ENCODE measurements at places on chromosomes 11 and 22.

DNA sequence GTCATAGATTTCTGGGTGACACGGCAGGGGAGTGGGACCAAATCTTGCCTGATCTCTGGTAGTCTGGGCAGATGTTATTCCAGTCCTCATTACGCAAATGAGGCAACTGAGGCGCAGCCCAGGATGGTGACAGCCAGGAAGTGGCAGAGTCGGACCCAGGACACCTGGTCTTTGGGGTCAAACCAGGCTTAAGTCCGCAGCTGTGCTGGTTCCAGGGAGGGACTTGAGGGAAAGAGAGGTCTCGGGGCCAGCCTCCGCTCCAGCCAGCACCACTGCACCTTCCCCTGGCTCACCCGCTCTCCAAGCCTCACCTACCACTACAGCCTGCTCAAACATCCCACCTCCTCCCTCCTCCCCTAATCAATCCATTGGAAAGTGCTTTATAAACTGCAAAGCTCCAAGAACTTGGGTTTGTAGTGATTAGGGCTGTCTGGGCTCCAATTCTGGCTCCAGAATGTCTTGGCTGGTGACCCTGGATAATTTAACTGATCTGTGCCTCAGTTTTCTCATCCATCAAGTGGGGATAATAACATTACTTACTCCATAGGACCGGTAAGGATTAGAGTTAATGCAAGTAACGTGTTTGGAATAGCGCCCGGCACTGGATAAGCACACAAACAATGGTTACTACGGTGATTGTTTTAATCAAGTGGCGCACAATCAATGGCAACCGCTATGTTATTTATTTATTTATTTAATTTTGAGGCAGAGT, 526 bp upstream of the PNPLA5 start:
- no peak overlapping the region for H3K4me3 ChIP-seq
- no peak overlapping the region for H3K27ac ChIP-seq
- H3K27me3 ChIP-seq, result no peaks in the 10 kb centered on the region
- no peaks in the 10 kb centered on the region for H3K4me1 ChIP-seq

GRCh38 chr11:120747850-120748814, 236.6 kb downstream of the GRIK4 start:
- no peak overlapping the region for H3K27ac ChIP-seq
- H3K4me3 ChIP-seq, result no peak overlapping the region
- no peak for DNase-seq

GRCh38 chr11:124798991-124799347, 1.2 kb downstream of the MSANTD2 start:
- H3K36me3 ChIP-seq, result no peaks in the 10 kb centered on the region
- no peak overlapping the region for H3K27ac ChIP-seq
- peaks cover 4% of the 10 kb centered on the region for H3K4me1 ChIP-seq
- H3K27me3 ChIP-seq, result no peaks in the 10 kb centered on the region
- H3K4me3 ChIP-seq, result peak overlapping the region; percentile 98

DNA sequence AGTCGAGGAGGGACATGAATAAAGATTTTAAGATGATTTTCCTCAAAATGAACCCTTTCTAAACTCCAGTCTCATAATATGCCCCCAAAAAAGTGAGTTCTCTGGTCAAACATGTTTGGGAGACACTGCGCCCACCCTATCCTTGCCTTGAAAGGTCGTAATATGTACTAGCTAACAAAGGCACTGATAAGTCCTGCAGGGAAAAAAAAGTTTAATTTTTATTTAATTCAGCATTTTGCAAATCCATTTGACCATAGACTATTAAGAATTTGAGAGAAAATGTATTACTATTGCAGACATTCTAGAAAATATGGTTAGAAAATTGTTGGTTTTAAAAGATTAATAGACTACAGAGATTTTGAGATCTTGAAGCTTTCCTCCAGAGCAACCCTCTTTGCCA, 120.6 kb upstream of the ASPHD2 start:
- no peak overlapping the region for H3K27ac ChIP-seq
- H3K36me3 ChIP-seq, result no peaks in the 10 kb centered on the region
- H3K4me3 ChIP-seq, result no peak overlapping the region
- no peaks in the 10 kb centered on the region for H3K27me3 ChIP-seq
- no peaks in the 10 kb centered on the region for H3K4me1 ChIP-seq

- peak overlapping the region; percentile 67 for H3K4me3 ChIP-seq
- peaks cover 4% of the 10 kb centered on the region for H3K4me1 ChIP-seq
- peak overlapping the region; percentile 84 for H3K27ac ChIP-seq
Observed at GRCh38 chr11:45805305-45806071, 539 bp downstream of the SLC35C1 start.

- no peak for DNase-seq
- H3K4me3 ChIP-seq, result no peak overlapping the region
- H3K36me3 ChIP-seq, result no peaks in the 10 kb centered on the region
- no peaks in the 10 kb centered on the region for H3K4me1 ChIP-seq
- no peak overlapping the region for H3K27ac ChIP-seq
Observed at GRCh38 chr11:123429336-123429735, 733 bp upstream of the GRAMD1B start.

GRCh38 chr11:95325777-95326258, 94.8 kb upstream of the SESN3 start:
- H3K4me3 ChIP-seq, result no peak overlapping the region
- H3K36me3 ChIP-seq, result no peaks in the 10 kb centered on the region
- DNase-seq, result no peak
- H3K4me1 ChIP-seq, result no peaks in the 10 kb centered on the region

GRCh38 chr22:46542011-46542985, 4.9 kb upstream of the CELSR1 start:
- H3K4me3 ChIP-seq, result no peak overlapping the region
- H3K27me3 ChIP-seq, result peaks cover 14% of the 10 kb centered on the region
- no peak overlapping the region for H3K27ac ChIP-seq

GRCh38 chr22:36682811-36683210, 20.7 kb downstream of the CACNG2 start:
- H3K27ac ChIP-seq, result no peak overlapping the region
- H3K4me3 ChIP-seq, result no peak overlapping the region
- no peaks in the 10 kb centered on the region for H3K27me3 ChIP-seq
- no peaks in the 10 kb centered on the region for H3K4me1 ChIP-seq
- DNase-seq, result no peak

GRCh38 chr11:63212742-63213141, 30.7 kb downstream of the SLC22A25 start:
- no peak overlapping the region for H3K4me3 ChIP-seq
- no peak for DNase-seq

DNA sequence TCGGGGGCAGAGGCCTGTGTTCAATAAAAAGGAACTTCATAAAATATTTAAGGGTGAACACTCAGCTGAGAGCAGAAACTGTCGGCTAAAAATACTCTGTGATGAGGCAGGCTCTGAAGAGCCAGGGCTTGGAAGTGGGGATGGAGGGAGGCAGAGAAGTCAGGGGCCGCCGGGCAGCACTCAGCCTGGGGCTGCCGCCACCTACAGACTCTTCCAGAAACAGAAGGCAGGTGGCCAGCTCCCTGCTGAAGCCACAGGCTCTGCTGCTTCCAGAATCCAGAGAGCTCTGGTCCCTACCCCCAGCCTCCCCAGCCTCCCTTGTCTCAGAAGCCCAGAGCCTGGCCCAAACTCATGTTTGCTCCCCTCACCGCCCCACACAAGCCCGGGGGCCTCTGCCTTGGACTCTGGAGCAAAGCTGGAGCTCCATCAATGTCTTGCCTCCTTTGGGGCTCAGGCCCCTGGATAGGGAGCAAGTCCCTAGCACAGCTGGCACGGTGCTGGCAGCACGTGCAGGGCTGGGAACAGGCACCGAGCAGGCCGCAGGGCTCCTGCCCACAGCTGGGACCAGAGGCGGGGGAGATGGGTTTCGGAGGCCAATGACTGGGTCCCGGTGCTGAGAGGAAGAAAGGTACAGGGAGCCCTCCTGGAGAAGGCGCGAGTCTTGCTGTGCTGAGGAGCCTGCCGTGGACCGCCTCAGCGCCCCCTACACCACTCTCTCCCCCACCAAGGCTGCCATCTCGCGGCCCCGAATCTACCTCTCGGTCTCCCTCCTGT, 8.2 kb downstream of the LRFN4 start:
- no peaks in the 10 kb centered on the region for H3K36me3 ChIP-seq
- H3K4me3 ChIP-seq, result no peak overlapping the region
- peaks cover 5% of the 10 kb centered on the region for H3K4me1 ChIP-seq
- no peak for DNase-seq
- H3K27ac ChIP-seq, result no peak overlapping the region

GRCh38 chr11:66691311-66691980, 13.8 kb upstream of the RBM4B start:
- H3K4me3 ChIP-seq, result no peak overlapping the region
- no peak for DNase-seq
- H3K36me3 ChIP-seq, result no peaks in the 10 kb centered on the region
- H3K4me1 ChIP-seq, result no peaks in the 10 kb centered on the region
- H3K27ac ChIP-seq, result no peak overlapping the region
- no peaks in the 10 kb centered on the region for H3K27me3 ChIP-seq

- H3K4me1 ChIP-seq, result no peaks in the 10 kb centered on the region
- no peak overlapping the region for H3K27ac ChIP-seq
- H3K4me3 ChIP-seq, result no peak overlapping the region
- H3K27me3 ChIP-seq, result no peaks in the 10 kb centered on the region
Observed at GRCh38 chr11:95531116-95531515, 258.5 kb downstream of the FAM76B start.

GRCh38 chr11:6746086-6746618, 25.6 kb downstream of the OR2AG2 start:
- H3K4me1 ChIP-seq, result no peaks in the 10 kb centered on the region
- H3K27me3 ChIP-seq, result no peaks in the 10 kb centered on the region
- peak overlapping the region; percentile 29 for H3K4me3 ChIP-seq
- peak overlapping the region; percentile 81 for H3K27ac ChIP-seq

GRCh38 chr11:69385144-69385820, 91.3 kb downstream of the MYEOV start:
- H3K27ac ChIP-seq, result no peak overlapping the region
- H3K36me3 ChIP-seq, result no peaks in the 10 kb centered on the region
- DNase-seq, result no peak
- H3K4me1 ChIP-seq, result no peaks in the 10 kb centered on the region

DNA sequence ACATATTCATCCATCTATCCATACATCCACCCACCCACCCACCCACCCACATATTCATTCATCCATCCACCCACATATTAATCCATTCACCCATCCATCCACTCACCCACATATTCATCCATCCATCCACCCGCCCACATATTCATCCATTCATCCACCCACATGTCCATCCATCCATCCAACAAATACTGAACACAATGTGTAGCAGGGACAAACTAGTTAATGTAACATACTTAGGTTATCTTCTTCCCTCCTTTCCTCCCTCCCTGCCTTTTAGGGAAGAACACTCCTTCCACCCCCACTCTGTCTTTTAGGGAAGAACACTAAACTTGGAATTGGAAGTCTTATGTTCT, 39.4 kb downstream of the MCM5 start:
- no peak for DNase-seq
- H3K27ac ChIP-seq, result no peak overlapping the region
- H3K36me3 ChIP-seq, result no peaks in the 10 kb centered on the region
- H3K4me1 ChIP-seq, result no peaks in the 10 kb centered on the region
- H3K4me3 ChIP-seq, result no peak overlapping the region

DNA sequence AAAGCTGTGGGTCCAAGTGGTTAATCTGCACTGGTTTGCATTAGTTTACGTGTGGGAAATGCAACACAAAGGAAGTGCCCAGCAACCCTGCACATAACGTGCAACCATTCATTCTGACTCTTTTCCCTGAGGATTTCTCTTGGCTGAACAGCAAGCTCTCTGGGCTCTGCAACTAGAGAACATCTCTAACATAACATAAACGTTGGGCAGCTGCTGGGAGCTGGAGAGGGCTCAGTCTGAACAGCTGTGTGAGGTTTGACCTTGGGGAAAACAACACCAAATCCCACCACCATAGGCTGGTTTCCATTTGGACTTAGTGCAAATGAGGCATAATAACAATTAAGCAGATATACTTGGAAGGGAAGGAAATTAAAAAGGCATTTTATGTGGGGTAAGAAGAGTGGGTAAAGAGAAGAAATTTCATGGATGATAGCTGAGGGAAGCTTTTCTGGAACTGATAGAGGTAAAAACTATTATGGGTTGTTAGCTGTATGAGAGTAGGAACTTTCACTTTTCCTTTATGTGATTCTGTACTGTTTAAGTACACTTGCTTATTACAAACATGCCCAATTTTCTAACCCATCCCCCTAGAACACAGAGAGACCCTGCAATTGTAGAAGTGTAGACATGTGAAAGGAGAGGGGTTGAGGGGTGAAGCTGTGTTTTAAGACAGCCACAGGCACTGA, 76.2 kb downstream of the SNX19 start:
- H3K4me1 ChIP-seq, result peaks cover 6% of the 10 kb centered on the region
- no peaks in the 10 kb centered on the region for H3K27me3 ChIP-seq
- no peaks in the 10 kb centered on the region for H3K36me3 ChIP-seq
- no peak overlapping the region for H3K27ac ChIP-seq

- H3K27ac ChIP-seq, result no peak overlapping the region
- H3K36me3 ChIP-seq, result no peaks in the 10 kb centered on the region
- H3K27me3 ChIP-seq, result no peaks in the 10 kb centered on the region
- no peak overlapping the region for H3K4me3 ChIP-seq
- no peaks in the 10 kb centered on the region for H3K4me1 ChIP-seq
Observed at GRCh38 chr11:8354622-8355415, 91.1 kb upstream of the LMO1 start.

DNA sequence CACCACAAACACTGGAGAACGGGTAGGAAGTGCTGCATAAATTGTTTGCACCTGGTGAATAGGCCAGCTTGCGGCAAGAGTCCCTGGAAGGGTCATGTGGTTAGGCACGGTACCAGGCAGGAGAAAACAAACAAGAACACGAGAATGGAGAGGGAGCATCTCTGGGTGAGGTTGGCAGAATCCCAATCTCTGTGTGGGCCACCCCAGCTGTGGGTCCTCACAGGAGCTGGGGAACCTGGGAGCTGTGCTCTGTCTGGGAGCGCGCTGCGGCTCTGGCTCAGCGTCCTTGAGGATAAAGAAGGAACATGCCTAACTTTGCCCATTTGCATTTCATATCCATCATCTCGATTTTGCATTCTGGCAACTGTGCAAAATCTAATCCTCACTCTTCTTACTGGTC, 46.1 kb upstream of the JAM3 start:
- H3K27me3 ChIP-seq, result no peaks in the 10 kb centered on the region
- no peaks in the 10 kb centered on the region for H3K4me1 ChIP-seq
- no peak for DNase-seq
- H3K36me3 ChIP-seq, result no peaks in the 10 kb centered on the region
- H3K4me3 ChIP-seq, result no peak overlapping the region
- no peak overlapping the region for H3K27ac ChIP-seq

DNA sequence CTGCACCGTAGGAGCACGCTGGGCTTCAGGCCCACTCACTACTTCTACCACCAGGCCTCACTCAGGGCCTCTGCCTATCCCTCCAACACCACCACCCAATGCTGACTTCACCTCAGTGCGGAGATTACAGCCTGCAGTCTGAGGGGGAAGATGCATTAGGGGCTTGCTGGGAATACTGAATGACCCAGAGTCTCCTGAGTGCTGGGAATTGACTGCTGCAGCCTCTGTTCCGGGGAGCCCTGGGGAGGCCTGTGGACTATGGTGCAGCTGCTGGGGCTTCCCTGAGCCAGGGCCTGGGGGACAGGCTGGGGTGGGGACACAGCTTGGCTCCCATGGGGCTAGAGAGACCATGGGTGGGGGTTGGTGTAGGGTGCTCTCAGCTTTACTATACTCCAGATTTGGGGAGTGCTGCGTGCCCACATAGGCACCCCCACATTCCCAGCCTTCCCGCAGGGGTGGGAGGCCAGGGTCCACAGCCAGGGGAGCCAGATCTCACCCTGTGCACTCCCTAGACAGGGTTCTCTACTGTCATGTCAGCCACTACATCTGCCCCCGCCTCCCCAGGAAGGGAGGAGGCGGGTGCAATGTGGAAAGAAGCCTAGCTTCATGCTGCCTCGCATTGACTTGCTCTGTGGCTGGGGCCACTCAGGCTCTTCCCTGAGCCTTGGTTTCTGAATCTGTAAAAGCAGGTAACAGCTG, 44.4 kb downstream of the GDPD5 start:
- no peaks in the 10 kb centered on the region for H3K4me1 ChIP-seq
- H3K27ac ChIP-seq, result no peak overlapping the region
- no peaks in the 10 kb centered on the region for H3K27me3 ChIP-seq
- no peak for DNase-seq

GRCh38 chr11:123187248-123187647, 7.8 kb downstream of the CLMP start:
- peaks cover 11% of the 10 kb centered on the region for H3K4me1 ChIP-seq
- H3K4me3 ChIP-seq, result no peak overlapping the region
- H3K36me3 ChIP-seq, result no peaks in the 10 kb centered on the region
